IMR-90 (cell line): ENCODE measurements at places on chromosomes 13 and 19. TPM values are rescaled to one million over a fixed set of nuclear protein-coding genes. Genes with fewer than 3 reads are reported as not detected.

- no peaks in the 10 kb centered on the region for H3K27me3 ChIP-seq
- no peaks in the 10 kb centered on the region for H3K36me3 ChIP-seq
- DNase-seq, result no peak
- no peak overlapping the region for H3K4me3 ChIP-seq
- no peaks in the 10 kb centered on the region for H3K4me1 ChIP-seq
Measured at GRCh38 chr13:89490661-89491060, 1819.5 kb downstream of the SLITRK5 start.

DNA sequence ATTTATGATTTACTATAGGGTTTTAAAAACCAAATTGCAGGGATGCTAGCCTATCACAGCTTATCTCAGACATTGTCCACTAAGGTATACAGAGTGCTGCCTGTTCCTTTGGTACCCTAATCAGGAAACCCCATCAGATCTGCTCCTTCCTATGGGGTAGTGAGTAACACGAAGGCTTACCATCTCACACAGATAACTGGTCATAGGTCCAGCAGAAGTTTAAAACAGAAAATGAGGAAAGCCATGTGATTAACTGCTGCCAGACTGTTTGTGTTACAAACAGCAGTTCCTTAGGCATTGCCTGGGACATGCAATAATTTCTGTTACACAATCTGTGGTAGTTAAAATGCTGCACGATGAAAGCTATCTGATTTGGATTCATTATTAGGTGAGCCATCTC, 53.5 kb upstream of the ALOX5AP start:
- H3K27ac ChIP-seq, result peak overlapping the region; percentile 33; the same call in 1 of the 2 replicates
- no peaks in the 10 kb centered on the region for H3K36me3 ChIP-seq
- H3K27me3 ChIP-seq, result no peaks in the 10 kb centered on the region
- H3K4me3 ChIP-seq, result no peak overlapping the region
- H3K4me1 ChIP-seq, result peaks cover 11% of the 10 kb centered on the region

DNA sequence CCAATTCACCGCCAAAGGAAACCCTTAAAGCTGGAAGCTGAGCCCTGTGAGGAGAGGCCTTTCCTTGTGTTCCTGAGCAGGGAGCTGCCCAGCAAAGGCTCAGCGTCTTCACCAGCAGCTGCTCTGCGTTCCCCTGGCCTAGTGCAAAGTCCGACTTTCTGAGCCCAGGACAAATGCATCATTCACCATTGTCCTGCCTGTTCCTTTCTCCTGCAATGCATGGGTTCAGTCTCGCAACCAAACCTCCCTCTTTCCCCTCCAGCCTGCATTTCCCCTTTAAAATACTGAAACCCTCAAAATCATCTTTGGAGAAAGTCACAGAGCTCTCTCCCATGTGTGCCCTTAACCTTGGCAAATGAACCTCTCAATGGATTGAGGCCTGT, 12.9 kb upstream of the TMEM255B start:
- no peak for DNase-seq
- no peak overlapping the region for H3K27ac ChIP-seq
- peaks cover 11% of the 10 kb centered on the region for H3K27me3 ChIP-seq
- H3K36me3 ChIP-seq, result no peaks in the 10 kb centered on the region
- H3K4me3 ChIP-seq, result no peak overlapping the region
- peaks cover 4% of the 10 kb centered on the region; the same call in 1 of the 2 replicates for H3K4me1 ChIP-seq

DNA sequence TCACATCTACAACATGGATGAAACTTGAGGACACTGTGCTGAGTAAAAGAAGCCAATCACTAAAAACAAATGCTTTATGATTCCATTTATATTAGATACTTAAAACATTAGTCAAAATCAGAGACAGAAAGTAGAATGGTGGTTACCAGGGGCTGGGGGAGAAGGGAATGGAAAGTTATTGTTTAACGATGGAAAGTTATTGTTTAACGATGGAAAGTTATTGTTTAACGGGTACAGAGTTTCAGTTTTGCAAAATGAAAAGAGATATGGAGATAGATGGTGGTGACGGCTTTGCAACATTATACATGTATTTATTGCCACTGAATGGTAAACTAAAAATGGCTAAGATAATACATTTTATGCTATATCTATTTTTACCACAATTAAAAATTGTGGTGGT, 160.6 kb downstream of the TUBA3C start:
- H3K4me3 ChIP-seq, result no peak overlapping the region
- H3K4me1 ChIP-seq, result no peaks in the 10 kb centered on the region
- H3K36me3 ChIP-seq, result no peaks in the 10 kb centered on the region
- H3K27me3 ChIP-seq, result no peaks in the 10 kb centered on the region
- no peak overlapping the region for H3K27ac ChIP-seq

DNA sequence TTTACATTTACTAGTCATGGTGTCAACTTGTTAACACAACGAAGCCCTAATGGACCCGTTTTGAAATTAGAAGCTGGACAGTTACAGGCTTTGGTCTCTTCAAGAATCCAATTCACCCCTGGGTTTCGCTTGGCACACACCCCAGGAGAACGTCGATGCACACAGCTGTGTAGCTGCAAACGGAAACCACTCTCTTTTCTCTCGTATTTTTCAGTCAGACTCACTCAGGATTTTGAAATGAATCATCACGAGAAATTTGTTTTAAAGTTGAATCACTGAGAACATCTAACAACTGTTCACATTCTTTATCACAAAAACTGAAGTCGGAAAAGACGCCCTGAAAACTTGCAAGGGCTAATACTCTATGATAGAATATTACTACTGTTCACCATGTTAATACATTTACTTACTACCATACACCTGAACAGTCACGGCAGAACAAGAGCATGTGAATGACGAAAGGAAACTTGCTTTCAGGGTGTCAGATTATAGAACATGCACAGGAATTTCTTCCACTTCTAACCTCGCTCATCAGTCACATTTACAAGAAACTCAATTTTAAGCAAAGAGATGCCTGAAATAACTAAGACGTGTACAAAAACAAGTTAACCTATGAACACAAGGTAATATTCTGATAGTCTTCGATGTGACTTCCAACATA, 4.7 kb downstream of the PNMA8A start:
- H3K27me3 ChIP-seq, result peaks cover 5% of the 10 kb centered on the region; the same call in 1 of the 2 replicates
- peak; percentile 92 for DNase-seq
- peak overlapping the region; percentile 16; the same call in 1 of the 2 replicates for H3K4me3 ChIP-seq
- peak overlapping the region; percentile 18; the same call in 1 of the 2 replicates for H3K27ac ChIP-seq
- peaks cover 11% of the 10 kb centered on the region for H3K4me1 ChIP-seq

ZNF99 gene
- not detected in 2 replicates for total RNA-seq

DNA sequence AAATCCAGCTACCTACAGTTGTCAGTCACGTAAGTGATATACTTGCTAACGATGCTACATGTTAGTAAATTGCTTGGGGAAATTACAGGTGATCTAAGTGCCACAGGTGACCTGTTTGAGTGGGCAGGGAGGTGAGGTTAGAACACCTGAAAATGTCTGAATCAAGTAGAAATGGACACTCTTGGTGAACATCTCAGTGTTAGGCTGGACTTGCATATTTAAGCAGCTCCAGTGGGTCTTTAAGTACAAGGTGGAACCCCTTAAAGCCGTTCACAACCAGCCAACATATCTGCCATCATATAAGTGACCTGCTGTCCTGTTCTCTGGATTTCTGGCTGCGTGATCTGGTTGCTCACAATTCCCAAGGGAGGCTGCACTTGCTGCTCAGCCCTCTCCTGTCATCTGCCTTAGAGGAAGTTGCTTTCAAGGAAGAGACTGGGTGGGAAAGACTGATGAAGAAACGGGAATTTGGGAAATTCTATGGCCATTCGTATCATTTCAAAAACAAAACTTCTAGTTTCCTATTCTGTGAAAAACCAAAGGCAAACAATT, 244.0 kb downstream of the DCLK1 start:
- no peaks in the 10 kb centered on the region for H3K27me3 ChIP-seq
- no peak overlapping the region for H3K27ac ChIP-seq
- peaks cover 2% of the 10 kb centered on the region for H3K4me1 ChIP-seq
- H3K36me3 ChIP-seq, result no peaks in the 10 kb centered on the region
- no peak for DNase-seq

- no peak overlapping the region for H3K27ac ChIP-seq
- H3K27me3 ChIP-seq, result no peaks in the 10 kb centered on the region
- H3K36me3 ChIP-seq, result no peaks in the 10 kb centered on the region
- peak; percentile 71 for DNase-seq
Measured at GRCh38 chr13:62357887-62358645, 942.4 kb upstream of the PCDH20 start.

DNA sequence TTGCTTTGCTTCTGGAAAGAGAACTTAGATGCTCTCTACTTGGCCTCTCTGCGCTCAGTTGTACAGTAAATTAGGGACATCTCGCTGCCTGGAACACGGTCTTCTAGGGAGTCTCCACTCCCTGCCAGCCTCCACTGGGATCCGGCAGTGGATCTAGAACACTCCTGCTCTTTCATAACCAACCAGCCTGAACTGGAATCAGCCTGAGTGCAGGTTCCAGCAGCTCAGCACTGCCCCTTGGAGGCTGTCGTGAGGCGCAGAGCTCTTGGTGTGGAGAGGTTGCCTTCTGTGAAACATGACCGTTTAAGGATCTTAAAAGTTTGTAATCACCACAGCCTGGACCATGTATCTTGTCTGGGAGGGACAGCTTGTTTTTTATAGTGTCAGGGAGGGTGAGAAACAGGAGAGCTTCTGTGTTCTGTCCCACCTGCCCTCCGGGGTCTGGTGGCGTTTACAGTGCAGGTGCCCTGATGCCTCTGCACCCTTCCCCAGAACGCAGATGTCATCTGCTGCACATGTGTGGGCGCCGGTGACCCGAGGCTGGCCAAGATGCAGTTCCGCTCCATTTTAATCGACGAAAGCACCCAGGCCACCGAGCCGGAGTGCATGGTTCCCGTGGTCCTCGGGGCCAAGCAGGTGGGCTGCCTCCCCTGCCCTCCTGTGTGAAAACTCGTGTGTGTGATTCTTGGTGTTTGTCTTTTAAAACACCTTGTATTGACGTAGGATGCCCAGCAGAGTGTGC, 24.8 kb downstream of the UPF1 start:
- no peaks in the 10 kb centered on the region for H3K27me3 ChIP-seq
- no peaks in the 10 kb centered on the region for H3K4me1 ChIP-seq
- no peak for DNase-seq
- no peak overlapping the region for H3K27ac ChIP-seq
- no peak overlapping the region for H3K4me3 ChIP-seq
- peaks cover 93% of the 10 kb centered on the region for H3K36me3 ChIP-seq

DNA sequence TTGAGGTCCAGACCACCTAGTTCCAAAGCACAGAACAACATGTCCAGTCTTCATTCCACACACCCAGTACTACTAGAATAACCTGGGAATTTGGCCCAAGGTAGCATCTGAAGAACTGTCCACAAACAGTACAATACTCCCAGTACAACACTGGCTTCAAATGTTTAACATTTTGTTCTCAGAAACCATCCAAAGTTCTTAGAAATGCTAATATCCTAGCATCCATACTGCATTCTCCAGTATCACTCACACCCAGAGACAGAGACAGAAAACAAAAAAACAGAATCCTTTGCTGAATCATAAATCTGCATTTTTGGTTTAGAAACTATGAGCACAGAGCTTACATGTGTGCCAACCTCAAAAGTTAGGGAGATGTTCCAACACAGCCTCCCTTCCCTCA, 490.8 kb downstream of the FOXO1 start:
- H3K27ac ChIP-seq, result no peak overlapping the region
- no peaks in the 10 kb centered on the region for H3K4me1 ChIP-seq
- H3K4me3 ChIP-seq, result no peak overlapping the region
- no peak for DNase-seq

SPINT2 gene
- total RNA-seq, result 0.28 and 0.54 TPM in 2 replicates

DNA sequence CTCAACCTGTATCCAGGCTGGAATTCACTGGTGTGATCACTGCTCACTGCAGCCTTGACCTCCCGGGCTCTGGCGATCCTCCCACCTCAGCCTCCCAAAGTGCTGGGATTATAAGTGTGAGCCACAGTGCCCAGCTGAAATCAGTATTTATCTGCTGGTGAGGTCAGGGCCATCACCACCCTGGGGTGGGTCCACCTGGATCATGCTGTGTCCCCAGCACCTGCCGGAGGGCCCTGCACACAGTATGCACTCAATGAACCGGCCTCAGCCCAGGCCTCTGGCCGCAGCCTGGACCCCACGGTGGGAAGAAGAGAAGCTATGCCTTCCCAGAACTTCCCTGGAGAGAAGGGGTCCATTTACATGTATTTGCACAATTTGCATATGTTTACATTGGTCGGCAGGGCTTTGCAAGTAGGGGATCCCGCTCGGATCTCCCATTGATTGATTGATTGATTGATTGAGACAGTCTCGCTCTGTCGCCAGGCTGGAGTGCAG, 2.6 kb upstream of the SLC5A5 start:
- H3K27me3 ChIP-seq, result peaks cover 47% of the 10 kb centered on the region
- H3K36me3 ChIP-seq, result peaks cover 14% of the 10 kb centered on the region
- H3K4me3 ChIP-seq, result no peak overlapping the region
- DNase-seq, result no peak
